ENCODE measurements at places on chromosomes 2 and 18. TPM values are rescaled to one million over a fixed set of nuclear protein-coding genes. Genes with fewer than 3 reads are reported as not detected.

Gene KCNS3
- 0.65 TPM for total RNA-seq

Gene PER2
- total RNA-seq: 1.1 TPM

Gene AGXT
- not detected for total RNA-seq

Gene EVA1A
- 43.5 TPM for total RNA-seq

Gene MPP4
- 2.0 TPM for total RNA-seq

Gene GDF7
- total RNA-seq: 2.8 TPM

Gene MC2R
- total RNA-seq: not detected

Gene ADAM17
- 40.7 TPM for total RNA-seq

Gene MRPL33
- total RNA-seq: 71.5 TPM

DNA sequence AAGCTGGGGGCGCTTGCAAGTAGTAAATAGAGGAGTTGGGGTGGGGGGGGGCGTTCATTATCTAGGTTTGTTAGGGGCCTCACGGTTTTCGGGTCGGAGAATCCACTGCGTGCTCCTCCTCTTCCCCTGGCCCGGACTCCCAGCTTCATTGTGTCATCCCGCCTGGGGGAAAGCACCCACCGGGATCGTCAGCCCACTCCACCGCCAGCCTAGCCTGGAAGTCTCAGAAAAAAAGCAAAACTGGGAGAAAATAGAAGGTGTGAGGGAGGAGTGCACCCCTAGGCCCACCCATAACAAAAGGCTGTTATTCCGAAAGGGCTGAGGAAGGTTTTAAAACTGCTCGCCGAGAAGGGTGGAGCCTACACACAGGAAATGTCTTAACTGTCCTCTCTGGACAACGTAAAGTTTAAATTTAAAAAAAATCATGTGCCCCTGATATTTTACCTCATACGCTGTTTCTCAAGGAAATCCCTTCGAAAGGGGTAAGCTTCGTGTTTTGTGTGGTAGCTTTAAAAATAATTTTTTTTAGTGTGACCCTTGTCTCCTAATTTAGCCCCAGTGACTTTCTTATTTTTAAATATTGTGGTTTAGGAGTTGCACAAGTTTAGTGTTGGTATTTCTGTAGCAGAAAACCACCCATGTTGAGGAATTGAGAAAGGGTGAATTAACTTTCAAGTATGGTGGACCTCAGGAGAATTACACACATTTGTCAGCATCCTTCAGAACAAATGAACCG is 104.2 kb downstream of the SPTBN1 start:
- DNase-seq: no peak

- no peak for DNase-seq
These were observed 273.7 kb upstream of the PKDCC start for GRCh38 chr2:41774011-41774605.

DNA sequence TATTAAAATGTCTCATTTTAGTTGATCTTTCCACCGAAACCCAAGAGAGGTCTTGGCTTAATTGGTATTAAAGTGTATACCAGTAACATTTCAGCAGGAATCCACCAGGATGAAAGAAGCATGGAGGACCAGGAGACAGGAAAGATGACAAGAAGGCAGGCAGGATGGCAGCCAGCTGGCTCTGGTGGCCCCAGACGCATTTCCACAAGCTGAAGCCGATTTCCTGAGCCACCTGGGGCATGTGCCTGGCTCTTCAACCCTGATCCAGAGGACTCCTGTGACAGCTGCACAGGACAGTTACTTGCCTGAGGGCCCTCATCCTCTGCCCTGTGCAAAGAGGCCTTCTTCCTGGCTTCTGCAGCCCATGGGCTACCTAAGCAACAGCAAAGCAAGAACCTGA is 56.9 kb upstream of the NFU1 start:
- DNase-seq: no peak

- no peak for DNase-seq
These were observed 199.2 kb upstream of the SLC39A10 start for GRCh38 chr2:195457873-195458272.

GRCh38 chr2:128781585-128782385 is 463.1 kb upstream of the HS6ST1 start:
- DNase-seq: no peak

GRCh38 chr2:150147889-150148683 is 339.4 kb downstream of the RND3 start:
- peak; percentile 48 for DNase-seq

GRCh38 chr2:177172034-177172880 is 40.3 kb upstream of the HNRNPA3 start:
- DNase-seq: no peak

GRCh38 chr2:5365871-5366461 is 326.2 kb upstream of the SOX11 start:
- peak; percentile 29 for DNase-seq

GRCh38 chr2:29260142-29260772 is 145.0 kb downstream of the CLIP4 start:
- DNase-seq: peak; percentile 57

DNA sequence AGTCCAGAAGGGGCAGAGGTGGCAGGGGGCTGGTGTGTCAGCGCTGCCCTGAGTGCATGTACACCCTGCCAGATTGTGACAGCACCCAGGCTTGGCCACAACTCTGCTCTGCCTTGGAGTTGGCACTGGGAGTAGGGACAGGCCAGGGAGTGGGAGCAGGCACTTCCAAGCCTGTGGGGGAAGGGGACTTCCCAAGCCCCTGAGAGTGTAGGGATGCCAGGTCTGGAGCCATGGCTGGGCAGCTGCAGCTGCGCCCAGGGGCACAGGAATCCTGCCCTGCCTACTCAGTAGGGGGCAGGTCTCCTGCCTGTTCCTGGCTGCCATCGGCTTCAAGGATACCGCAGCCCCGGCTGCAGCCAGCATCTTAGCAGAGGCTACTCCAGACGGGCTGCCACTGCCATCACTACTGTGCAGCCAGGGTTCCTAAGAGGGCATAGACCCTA is 109.4 kb downstream of the CALCRL start:
- no peak for DNase-seq

DNA sequence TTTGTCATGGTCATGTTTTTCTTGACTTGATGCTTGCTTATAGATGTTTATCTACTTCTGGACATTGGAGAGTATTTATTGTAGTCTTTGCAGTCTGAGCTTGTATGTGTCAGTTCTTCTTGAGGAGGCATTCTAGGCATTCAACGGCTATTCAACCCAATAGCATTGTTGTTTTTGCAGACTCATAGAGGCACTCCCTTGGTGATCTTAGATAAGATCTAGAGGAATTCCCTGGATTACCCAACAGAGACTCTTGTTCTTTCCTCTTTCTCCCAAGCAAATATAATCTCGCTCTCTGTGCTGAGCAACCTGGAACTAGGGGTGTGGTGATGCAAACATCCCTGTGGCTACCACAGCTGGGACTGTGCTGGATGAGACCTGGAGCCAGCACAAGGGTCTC is 40.4 kb downstream of the SYT4 start:
- DNase-seq: no peak

DNA sequence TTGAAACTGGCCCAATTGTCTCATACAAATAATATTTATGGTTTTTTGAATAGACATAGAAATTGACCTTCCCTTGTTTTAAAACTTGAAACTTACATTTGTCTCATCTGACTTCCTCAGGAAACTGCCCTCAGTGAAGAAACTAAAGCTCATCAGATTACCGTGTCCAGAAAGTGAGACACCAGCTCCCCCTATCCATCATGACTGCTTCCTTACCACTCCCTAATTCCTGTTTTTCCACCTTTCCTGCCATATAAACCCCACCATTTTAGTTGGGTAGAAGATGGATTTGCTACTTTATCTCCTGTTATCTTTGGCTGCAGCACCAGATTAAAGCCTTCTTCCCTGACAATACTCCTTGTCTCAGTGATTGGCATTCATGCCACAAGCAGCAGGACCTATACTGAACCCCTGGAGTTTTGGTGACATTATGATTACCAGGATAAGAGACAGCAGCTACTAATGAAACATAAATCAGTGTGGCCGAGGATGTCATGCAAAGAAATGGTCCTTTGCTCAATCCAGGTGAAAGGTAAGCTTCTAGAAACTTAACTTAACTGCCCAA is 1627.6 kb upstream of the ZEB2 start:
- peak; percentile 21 for DNase-seq

DNA sequence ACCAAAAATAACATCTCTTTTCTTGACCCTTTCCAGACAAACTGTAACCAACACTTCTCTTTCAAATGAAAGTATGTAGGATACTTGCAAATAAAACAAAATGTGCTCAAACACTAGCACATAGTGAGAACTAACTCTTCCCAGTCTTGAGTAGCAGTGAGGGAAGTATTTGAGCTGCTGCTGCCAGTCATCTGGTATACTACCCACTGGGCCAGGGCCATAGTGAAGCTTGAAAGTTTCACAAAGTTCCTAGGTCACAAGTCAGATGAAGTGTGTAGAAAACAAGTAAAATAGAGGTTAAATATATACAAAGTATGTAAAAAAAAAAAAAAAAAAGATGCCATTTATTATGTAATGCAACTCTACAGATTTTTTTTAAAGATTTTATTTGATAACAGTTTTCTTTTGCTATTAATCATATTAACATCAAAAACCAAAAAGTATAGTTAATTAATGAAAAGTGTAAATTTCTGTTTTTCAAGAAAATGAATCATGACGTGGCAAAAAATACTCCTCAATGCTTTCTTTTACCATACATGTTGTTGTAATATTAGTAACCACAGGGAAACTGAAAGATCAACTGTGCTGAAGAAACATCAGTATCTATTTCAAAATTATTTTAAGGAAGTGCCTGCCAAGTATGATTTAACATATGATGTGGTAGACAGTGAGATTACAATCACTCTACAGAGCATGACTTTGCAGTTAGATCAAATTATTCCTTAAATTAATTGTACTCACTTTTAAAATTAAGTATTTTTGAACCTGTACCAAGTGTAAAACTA is 21.6 kb upstream of the TRIB2 start:
- DNase-seq: no peak

GRCh38 chr18:11909061-11909455 is 941 bp upstream of the MPPE1 start:
- no peak for DNase-seq

- no peak for DNase-seq
These were observed 387.6 kb upstream of the TNP1 start for GRCh38 chr2:217247476-217247875.

DNA sequence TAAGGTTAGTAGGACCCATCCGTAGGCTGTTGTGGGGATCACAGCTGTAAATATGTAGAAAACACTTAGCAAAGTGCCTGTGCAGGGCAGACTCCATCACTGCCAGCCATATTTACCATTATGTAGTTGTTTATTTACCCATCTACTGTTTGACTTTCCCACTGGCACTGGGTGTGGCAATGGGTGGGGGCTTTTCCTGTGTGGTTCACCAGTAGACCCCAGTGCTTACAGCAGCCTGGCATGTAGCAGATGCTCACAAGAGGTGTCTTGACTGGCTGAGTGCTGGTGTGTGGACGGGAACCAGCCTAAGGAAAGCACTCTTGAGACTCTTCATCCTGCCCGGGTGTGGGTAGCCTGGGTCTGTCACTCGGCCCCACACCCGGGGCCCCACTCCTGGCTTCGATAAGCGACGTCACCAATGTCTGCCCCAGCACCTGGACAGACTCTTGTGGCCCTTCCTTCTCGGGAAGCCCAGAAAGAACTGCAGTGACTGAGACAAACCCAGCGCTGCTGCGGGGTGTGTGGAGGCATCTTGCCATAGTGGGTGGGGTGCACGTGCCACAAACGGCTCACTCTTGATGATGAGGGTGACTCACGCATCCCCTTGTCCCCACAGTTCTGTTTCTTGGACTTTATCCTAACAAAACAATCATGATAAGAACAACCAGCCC is 78.3 kb downstream of the HDAC4 start:
- DNase-seq: peak; percentile 56

DNA sequence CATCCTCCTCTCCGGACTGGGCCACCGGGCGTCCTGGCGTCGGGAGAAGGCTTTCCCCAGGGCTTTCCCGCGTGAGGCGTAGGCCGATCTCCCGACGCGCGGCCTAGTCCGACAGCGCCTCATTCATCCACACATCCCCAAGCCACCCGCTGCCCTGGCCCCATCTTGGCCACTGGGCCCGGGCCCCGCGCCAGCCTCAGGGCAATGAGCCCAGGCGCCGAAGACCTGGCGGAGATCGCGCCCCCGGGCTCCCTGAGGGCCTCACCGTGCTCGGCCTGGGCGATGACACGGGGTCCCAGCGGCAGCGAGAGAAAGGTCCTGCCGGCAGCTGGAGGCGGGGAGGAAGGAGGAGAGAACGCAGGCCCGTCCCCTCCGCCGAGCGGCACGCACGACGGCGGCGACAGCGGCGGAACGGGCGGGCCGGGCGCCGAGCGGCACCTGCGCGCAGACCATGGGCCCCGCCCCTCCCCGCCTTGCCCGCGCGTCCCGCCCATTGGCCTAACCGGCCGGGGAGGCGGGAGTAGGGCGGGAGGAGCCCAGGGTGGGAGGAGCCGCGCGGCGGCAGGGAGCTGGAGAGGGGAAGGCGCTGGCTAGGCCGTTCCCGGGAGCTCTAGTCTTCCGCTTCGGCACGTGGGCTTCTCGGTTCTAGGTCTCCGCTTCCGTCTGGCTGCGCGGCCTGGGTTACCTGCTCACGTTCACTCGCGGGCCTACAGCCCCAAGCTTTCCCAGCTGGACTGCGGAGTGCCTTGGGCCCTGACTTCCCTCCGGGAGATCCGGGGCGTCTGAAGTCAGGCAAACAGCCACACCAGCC is at the start of gene OLA1:
OLA1 (minus strand) TSS at position 346 of the 811 bp plus-strand sequence. CDS start 1,717 bp downstream, outside the sequence.
- peak; percentile 96 for DNase-seq

DNA sequence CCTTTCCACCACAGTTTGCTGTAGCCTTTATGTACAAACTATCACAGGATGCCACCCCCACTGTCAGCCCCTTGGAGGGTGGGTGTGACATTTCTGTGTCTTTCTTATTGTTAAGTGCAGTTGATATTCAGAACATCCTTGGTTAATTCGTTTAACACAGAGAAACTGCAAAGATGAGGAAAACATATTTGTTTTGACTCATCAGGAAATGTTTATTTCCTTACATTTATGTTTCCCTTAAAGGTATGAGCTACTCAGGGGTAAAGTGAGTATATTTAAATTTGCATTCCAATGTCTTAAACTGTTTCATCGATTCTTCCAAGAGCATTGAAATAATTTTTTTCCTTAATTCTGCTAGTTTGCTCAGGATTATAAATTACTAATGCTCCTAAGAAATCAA is 243.4 kb downstream of the RDH14 start:
- DNase-seq: no peak

- no peak for DNase-seq
These were observed 396.0 kb upstream of the ATP5MC3 start for GRCh38 chr2:175577368-175577970.

DNA sequence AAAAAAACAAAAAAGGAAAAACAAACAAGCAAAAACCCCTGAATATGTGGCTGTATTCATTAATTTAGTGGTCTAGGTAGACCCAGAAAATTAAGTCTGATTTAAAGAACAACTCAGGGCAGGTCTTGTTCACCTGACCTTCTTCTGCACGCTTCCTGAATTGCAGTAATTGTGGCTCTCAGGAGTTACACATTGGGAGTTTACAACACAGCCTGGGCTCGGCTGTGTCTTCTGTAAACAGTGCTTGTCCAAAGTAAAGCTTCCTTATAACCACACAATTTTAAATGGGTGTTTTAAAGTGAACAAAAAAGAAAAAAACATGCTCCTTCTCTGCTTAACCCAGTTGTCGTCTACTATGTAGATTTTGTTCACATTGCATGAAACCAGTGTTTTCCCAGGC is 8.3 kb upstream of the MTIF2 start:
- DNase-seq: no peak

- no peak for DNase-seq
These were observed 87.7 kb downstream of the SPTBN1 start for GRCh38 chr2:54543733-54544396.
